ENCODE measurements at places on chromosomes 4 and X.

GRCh38 chrX:48940404-48940955, 16.9 kb downstream of the OTUD5 start:
- no peak for DNase-seq

GRCh38 chr4:4559596-4559995, 17.7 kb upstream of the STX18 start:
- DNase-seq: no peak

DNA sequence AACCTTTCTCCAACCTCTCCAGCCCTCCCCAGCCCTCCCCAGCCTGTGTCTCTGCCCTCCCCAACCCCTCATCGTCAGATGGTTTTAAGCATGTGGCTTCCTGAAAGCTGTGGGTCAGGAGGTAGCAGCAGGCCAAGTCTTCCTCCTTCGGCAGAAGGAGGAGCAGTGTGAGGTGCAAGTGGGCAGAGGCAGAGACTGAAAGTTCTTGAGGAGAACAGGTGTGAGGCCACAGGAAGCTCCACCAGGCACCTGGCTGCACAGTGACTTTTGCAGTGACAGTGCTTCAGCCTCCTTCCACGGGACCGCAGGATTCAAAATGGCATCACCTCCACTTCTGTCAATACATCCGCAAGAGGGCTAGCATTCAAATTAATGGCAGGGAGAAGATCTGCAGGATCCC, 203.9 kb upstream of the LEF1 start:
- DNase-seq: no peak

DNA sequence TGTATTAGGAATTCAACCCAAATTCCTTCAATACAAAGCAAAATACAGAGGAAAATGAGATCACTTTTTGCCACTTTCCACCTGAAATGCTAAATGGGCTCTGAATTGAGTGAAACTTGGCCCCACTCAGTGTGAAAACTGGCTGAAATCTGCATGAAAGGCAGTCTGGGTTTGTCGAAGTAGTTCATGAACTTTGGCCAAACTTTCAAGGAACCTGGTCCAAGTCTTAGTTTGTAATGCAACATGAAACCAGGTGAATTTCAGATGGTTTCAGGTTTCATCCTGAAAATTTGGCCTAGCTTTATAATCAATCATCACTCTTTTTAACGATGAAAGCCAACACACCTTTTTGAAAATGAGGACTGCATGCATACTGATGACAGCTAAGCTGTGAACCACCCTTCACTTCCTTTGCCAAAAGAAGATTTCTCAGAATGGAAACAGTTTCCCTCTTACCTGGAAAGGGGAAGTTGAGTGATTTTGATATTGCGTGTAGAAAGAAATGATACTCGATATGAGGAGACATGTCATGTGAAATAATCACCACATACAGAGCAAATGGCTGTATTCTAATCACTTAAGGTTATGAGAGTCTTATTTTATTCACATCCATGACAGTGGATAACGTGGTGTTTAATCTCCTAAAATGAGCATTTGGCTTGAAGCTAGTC, 209.9 kb upstream of the ETNPPL start:
- DNase-seq: no peak

- DNase-seq: no peak
Observed at GRCh38 chr4:105807496-105807895, 87.8 kb upstream of the NPNT start.

GRCh38 chr4:94588896-94589693, 137.4 kb downstream of the PDLIM5 start:
- no peak for DNase-seq

DNA sequence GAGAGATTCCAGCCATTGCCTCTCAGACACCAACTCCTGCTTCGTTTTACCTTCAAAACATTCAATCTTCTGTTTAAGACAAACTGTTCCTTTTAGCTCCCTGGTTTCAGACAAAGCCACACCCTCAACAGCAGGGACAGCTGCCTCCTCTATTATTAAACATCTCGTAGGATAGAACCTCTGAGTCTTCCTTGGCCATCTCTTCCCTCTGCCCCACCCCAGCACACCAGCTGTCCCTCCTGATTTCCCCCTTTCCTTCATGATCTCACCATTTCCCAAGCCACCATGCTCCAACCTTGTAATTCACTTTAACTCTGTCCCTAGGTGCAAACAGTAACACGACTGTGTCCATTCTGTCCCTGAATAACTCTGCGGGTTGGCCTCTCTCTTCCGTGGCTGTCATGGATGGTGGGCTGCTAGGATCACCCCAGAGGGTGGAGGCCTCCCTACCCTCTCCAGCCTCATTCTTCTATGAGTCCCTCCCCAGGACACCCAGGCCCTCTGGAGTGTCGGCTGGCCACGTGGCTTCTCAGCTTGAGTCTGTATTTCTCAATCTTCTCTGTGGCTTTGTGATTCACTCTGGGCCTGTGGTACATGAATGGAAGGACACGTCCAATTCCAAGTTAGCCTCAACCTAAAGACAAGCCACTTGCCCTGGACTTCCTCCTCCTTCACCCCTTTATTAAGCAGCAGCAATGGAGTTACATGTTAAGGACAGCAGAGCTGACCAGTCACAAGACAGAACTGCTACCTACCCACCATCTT, 349.9 kb downstream of the FBXW7 start:
- no peak for DNase-seq

GRCh38 chr4:36747277-36748129, 466.1 kb downstream of the DTHD1 start:
- no peak for DNase-seq

GRCh38 chrX:124651031-124651430, 304.7 kb downstream of the SH2D1A start:
- no peak for DNase-seq

GRCh38 chr4:131091896-131092295, 1995.9 kb downstream of the C4orf33 start:
- DNase-seq: peak; percentile 52

DNA sequence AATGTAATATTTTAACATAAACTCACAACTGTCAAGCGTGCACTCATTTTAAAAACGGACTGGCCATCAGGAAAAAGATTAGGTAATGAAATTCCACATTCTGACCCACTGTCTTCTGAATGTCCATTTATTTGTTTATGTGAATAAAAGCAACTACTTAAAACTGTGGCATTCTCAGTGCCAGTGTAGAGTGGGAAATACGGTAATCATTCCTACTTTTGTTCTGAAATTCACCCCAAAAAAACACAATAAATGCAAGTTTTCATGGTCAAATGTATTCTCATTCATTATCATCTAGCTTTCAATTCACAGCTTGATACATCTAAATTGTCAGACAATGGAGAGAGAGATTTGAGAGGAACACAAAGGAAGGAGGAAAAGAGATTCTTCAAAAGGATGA, 260.9 kb downstream of the DCHS2 start:
- DNase-seq: no peak

DNA sequence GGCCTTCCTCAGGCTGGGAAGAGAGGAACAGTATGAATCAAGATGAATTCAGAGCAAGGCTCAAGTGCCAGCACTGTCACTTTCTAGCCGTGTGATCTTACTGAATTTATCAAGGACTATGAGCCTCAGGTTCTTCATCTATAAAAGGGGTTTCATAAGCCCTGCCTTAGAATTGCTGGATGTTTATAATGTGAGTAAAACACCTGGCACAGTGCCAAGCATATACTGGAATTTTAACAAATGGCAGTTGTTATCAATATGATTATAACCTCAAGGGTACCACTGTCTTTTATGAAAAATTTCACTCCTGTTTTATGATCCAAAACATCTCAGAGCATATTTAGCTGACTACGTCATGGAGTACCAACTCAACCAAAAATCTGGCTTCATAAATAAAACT, 4.0 kb downstream of the MAGEC2 start:
- no peak for DNase-seq

- DNase-seq: no peak
Observed at GRCh38 chr4:79682801-79683530, 274.9 kb upstream of the GK2 start.

DNA sequence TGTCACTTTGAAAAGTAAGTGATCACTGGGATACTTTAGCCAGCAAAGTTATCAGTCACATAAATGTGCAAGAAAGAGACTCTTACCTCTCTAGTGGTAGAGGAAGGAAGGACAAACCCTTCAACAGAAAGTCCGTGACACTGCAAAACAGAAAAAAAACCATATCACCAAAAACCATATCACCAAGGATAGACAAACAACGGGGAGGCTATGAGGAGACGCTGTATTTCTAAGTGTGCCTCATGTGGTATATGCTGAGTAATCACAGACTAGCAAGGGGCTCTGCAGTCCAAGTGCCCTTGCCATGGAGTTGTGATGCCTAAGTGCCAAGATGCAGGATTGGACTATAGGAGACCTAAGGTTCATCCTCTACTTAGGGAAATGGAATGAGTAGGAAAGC, 11.5 kb upstream of the HDAC8 start:
- no peak for DNase-seq

GRCh38 chr4:24763631-24764297, 31.6 kb upstream of the SOD3 start:
- DNase-seq: peak; percentile 45

GRCh38 chr4:119598521-119598920, 30.1 kb downstream of the PDE5A start:
- DNase-seq: no peak

- no peak for DNase-seq
Observed at GRCh38 chr4:71404049-71404448, 65.2 kb downstream of the SLC4A4 start.

- no peak for DNase-seq
Observed at GRCh38 chr4:26175006-26175786, 145.6 kb upstream of the RBPJ start.

DNA sequence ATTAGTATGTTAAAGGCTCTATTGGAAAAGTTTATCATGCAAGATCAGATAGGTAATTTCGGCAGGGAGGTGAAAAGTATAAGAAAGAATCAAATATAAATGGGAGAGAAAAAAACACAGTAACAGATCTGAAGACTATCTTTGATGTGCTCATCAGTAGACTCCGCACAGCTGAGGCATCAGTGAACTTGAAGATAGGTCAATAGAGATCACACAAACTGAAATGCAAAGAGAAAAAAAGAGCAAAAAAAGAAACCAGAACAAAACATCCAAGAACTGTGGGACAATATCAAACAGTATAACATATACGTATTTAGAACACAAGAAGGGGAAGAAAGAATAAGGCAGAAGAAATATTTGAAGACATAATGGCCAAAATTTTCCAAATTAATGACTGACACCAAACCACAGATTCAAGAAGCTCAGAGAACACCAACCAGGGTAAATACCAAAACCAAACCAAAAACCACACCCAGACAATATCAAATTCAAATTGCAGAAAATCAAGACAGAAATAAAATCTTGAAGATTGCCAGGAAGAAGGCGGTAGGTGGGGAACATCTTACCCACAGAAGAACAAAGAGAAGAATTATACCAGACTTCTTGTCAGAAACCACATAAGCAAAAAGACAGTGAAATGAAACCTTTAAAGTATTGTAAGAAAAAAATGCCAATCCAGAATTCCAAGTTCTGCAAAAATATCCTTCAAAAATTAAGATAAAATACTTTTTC, 29.1 kb downstream of the PFKFB1 start:
- DNase-seq: no peak

DNA sequence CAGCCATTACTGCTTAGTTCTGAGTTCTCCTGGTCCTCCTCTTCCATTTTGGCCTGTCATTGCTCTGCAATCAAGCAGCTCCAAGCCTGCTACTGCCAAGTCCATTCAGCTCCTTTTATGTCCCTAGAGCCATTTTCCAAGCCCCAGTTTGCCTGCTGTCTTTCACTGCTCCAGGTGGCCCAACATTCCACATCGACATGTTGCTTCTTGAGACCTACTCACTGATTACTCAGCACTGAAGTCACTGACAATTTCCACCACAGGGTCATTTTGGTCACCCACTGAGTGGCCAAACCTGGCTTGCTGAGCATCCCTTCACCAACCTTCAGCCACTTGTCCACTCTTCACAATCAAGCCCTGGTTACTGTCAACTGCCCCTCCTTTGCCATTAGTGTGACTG, 27.2 kb downstream of the LRIT3 start:
- DNase-seq: no peak

DNA sequence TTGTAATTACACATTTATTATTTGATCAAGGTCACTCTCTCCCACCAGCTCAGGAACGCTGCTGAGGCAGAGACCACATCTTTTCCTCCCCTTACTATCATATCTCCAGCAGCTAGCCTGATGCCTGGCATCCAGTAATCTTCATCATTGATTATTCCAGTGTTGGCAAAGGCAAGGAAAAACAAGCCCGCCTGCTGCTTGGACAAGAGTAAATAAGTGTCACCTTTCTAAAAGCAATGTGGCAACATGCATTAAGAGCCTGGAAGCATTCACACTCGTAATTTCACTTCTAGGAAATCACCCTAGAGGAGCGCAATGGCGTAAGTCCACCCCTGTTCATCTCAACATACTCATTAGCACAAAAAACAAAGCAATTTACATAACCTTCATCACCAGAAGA, 54.8 kb downstream of the APLN start:
- no peak for DNase-seq

DNA sequence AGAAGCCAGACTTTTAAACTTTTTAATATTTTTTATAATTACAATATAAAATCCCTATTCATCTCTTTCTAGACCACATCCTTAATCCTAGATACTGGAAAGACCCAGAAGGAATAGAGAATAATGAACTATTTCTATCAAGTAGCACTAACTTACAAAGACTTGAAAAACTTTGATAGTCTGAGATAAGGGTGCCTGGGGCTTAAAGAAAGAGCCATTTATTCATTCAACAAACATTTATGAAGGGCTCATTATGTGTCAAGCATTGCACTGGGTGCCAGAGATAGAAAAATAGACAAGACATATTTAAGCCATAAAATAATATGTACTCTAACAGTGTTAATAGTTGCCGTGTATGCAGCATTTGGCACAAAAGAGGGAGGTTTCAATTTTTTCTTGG, 178.0 kb upstream of the EMCN start:
- DNase-seq: no peak

- DNase-seq: no peak
Observed at GRCh38 chrX:140092121-140092520, 126.8 kb upstream of the CXorf66 start.

All from cardiac muscle cell (in vitro differentiated cells and primary cell).